Stimulated activated CD8-positive, alpha-beta memory T cell treated with anti-CD3 and anti-CD28 coated beads, Interleukin-4, amount 100 ng/mL, for 1 hour (primary cell): ENCODE measurements at places on chromosomes 3 and 15.

GRCh38 chr3:37610529-37610928, 251.2 kb upstream of the CTDSPL start:
- no peak for DNase-seq

- DNase-seq: no peak
Measured at GRCh38 chr3:193780810-193781478, 187.9 kb downstream of the OPA1 start.

GRCh38 chr15:68400066-68400456, 31.9 kb downstream of the ITGA11 start:
- DNase-seq: no peak

GRCh38 chr3:149343951-149344350, 10.5 kb upstream of the TM4SF18 start:
- no peak for DNase-seq

- no peak for DNase-seq
Measured at GRCh38 chr3:29559741-29560465, 279.0 kb downstream of the RBMS3 start.

DNA sequence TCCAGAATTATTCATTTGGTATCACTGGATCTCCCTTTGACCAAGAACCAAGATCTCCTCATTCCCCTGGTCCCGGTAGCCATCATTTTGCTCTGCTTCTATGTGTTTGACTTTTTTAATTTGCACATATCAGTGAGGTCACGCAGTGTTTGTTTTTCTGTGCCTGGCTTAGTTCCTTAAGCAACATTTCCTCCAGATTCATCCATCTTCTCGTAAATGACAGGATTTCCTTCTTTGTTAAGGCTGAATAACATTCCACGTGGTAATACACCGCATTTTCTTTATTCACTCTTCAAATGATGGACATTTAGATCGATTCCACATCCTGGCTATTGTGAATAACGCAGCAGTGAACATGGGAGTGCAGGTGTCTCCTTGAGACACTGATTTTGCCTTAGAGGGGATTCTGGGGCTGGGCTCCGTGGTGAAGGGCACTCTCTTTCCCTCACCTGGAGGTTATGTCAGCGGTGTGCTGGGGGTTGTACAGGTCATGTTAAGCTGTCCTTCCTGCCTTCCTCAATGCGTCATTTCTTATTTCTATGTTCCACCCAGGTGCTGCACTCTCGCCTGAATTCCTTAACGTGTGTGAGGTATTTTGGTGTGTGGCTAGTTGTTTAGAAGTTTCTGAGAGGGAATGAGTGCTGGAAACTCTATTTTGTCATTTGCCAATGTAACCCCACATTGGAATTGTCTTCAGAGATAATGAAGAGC, 212.2 kb downstream of the LPP start:
- no peak for DNase-seq

- DNase-seq: no peak
Measured at GRCh38 chr3:105704726-105705410, 163.9 kb downstream of the CBLB start.

GRCh38 chr3:5754602-5755001, 567.1 kb downstream of the EDEM1 start:
- DNase-seq: no peak

GRCh38 chr3:175046601-175047000, 187.5 kb downstream of the NAALADL2 start:
- DNase-seq: no peak

DNA sequence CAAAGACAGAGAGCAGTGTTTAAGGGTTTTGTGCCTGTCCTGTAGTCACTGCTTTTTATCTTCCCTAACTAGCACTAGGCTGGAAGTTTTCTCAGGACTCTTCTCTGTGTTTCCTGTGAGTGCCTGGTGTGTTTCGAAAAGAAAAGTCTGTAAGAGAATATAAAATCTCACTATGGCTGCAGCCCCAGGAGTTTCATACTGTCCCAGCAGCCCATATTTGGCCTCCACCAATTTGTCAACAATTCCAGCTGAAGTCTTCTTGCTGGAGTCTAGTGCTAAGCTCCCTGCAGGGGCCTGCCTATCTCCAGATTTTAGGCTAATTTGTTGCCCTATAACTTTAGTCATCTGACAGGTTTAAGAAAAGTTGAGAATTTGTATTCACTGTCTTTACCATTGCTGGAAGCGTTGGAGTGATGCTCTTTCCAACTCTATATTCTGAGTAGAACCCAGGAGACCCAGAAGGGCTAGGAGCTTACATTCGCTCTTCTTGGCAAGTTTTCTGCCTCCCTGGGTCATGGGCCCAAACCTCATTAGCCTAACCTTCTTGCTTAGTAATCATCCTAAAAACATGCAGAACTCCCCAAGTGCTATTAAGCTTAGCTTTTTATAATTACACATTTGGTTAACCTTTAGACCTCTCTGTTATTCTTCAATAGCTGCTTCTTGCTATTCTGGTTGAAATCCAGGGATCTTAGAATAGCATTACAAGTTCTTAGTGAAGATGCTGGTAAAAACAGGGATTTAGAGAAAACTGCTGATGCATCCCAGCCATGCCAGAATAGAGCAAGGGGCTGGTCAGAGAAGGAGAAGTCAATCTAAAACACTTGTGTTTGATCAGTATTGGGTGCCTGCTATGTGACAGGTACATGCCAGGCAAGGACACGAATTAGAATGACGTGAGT, 283.1 kb downstream of the NEK10 start:
- DNase-seq: no peak

DNA sequence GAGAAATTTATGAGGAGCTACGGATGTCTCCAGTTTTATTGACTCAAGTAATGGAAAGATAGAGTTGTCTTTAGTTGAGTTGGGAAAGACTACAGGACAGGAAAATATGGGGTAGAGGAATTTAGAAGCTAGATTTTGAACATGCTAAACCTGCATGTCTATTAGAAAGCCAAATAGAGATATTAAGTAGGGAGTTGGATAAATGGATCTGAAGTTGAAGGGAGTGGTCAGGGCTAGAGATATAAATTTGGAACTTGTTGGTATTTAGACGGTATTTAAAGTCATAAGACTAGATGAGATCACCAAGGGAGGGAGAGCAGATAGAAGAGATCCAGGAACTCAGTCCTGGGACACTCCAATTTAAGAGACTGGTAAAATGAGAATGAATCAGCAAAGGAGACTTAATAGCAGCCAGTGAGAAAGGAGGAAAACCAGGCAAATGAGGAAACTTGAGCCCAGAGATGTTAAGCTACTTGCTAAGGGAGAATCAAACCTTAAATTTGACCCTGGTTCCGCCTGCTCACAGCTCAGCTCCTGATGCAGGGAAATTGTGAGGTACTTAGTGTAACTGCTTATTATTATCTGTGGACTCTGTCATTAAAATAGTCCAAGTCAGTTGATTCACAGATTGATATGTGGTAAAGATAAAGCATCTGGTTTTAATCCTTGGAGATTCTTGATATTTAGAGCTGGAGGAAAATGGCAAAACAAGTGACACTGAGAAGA, 35.8 kb downstream of the ABI3BP start:
- DNase-seq: no peak

DNA sequence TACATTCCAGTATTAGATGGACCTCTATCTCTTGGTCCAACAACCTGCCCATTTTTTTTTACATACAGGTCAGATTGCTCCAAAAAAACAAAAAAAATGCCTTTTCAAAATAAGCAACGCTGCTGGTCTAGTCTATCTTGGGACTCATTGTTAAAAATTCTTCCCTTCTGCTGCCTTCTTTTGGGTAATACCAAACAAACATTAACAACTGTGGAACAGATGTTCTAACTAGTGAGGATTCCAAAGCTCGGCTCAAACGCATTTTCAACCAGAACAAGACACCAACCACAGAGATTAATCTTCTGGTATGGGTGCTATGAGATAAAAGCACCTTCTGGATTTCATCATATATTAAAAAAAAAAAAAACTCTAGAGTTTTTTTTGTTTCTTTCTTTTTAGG, 24.7 kb downstream of the ARHGAP31 start:
- no peak for DNase-seq

GRCh38 chr3:99645277-99646106, 7.1 kb downstream of the COL8A1 start:
- no peak for DNase-seq
